ENCODE measurements at places on chromosomes 2 and 18.

DNA sequence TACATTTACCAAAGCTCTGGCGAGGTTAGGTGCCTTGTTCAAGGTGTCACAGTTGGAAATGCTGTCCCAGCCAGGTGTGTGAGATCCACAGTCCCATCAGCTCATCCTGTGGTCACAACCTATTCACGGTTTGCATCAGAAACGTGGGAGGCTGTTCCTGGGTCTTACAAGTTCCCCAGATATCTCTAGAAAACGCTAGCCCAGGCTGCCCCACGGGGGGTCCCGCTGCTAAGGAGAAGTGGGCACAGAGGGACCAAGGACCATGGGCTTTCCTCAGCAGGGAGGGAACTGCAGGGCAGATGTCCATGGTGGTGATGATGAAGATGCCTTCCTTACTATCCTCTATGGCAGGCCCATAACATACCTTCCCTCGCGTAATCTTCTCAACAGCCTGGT lies 649 bp downstream of the FECH start:
- DNase-seq, result no peak

DNA sequence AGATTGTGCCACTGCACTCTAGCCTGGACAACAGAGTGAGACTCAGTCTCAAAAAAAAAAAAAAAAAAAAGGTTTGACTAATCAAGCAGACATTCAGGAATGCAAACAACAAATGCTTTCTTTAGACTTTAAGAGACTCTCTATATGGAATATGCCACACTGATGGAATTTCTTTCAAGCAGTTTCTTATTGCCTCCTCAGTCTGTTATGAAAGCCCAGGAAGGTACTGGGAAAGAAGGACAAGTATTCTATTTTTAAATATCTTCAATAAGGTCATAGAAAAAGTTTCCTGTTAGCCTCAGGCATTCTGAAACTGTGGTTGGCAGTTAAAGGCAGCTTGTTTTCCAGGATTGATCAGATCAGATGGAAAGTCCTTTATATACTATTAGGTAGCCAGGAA lies 241.6 kb downstream of the PIK3C3 start:
- DNase-seq, result peak; percentile 58

DNA sequence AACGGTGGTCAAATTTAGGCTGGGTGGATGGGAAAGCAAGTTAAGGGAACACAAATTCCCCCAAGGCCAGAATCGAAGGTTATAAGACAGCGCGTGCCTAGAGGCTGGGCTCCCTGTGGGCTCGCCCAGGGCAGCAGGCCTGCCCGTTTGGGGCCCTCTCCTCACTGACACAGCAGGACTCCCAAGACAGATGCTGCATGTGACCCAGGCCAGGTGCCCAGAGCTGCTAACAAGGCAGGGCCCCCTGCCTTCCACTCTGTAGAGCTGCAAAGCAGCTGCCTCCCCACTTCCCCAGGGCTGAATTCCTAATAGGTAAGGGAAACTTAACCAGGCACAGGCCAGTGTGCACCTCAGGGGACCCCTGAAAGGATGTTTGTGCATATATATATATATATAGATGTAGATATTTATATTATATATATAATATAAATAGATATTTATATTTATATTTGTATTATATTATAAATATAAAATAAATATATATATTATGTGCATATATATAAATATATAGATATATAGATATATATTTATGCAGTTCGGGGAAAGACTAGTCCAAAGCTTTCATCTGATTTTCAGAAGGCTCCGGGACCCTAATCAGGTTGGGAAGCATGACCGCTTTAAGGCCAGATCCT lies 43.7 kb downstream of the TMEM37 start:
- DNase-seq, result no peak

DNA sequence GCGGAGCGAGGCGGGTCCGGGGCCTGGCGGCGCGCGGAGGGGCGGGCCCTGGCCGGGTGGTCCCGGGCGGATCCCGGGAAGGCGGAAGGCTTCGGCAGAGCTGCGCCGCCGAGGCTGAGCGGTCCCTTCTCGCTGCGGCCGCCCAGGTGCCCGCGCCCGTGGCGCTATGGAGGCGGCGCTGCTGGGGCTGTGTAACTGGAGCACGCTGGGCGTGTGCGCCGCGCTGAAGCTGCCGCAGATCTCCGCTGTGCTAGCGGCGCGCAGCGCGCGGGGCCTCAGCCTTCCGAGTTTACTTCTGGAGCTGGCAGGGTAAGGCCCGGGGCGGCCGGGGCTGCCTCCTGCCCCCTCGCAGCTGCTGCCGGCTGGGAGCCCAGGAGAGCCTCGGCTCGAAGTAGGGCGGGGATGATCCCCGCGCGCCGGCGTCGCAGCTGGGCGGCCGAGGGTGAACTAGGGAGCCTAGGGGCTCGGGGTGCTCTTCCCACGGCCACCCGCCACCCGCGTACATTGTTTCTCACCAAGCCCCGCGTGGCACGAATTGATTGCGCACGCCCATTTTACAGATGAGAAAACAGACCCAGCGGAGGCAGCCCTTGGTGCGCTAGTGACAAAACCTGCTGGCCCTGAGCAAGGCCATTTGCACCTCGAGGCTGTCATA lies at the start of gene SLC66A3:
Gene SLC66A3, plus strand, starts transcription at position 87 of the 655 bp plus-strand sequence. Its CDS starts 80 bp downstream, at position 167.
- DNase-seq, result peak; percentile 90

- DNase-seq, result peak; percentile 14
These were observed 1321.6 kb upstream of the ACVR2A start for GRCh38 chr2:146523196-146523595.

- DNase-seq, result no peak
These were observed 50.5 kb downstream of the PAX3 start for GRCh38 chr2:222248256-222248655.

DNA sequence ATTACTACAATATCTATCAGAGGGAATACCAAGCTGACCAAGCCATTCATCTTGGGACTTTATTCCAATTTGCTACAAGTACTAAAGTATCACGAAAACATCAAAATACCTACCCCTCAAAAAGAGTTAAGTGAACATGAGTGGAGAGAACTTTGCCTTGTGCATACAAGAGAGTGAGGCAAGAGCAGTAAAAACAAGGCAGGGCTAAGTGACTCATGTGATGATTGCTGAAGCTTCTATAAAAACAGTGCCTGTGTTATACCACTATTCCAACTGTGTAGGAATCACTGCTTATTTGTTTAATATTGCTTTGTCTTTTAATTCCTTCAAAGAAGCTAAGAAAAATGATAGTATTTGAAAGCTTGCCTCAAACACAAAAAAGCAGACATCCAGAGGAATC lies 61.2 kb downstream of the FARSB start:
- peak; percentile 71 for DNase-seq
